ENCODE measurements at places on chromosomes 3 and 15.
A peak's percentile ranks its signal among the peaks of the same experiment; 100 is the strongest.

- DNase-seq: no peak
These were observed 225.8 kb upstream of the DPPA4 start for GRCh38 chr3:109563149-109563548.

- no peak for DNase-seq
These were observed 323.6 kb upstream of the CTDSPL start for GRCh38 chr3:37537914-37538691.

DNA sequence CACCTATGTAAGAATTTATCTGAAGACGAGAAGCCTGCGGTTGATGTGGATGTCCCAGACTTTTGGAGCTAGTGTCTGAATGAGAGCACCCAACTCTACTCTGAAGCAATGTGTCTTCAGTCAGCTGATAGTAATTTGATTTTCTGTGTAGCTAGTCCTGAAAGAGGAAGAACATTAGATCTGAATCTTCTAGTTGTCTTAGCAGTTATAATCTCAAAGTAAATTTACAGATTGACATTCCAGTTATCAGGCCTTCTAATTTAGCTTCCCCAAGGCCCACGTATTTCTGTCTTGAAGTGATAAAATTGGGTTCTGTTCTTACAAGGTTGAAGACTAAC, 1.5 kb downstream of the TCAIM start:
- DNase-seq: no peak

DNA sequence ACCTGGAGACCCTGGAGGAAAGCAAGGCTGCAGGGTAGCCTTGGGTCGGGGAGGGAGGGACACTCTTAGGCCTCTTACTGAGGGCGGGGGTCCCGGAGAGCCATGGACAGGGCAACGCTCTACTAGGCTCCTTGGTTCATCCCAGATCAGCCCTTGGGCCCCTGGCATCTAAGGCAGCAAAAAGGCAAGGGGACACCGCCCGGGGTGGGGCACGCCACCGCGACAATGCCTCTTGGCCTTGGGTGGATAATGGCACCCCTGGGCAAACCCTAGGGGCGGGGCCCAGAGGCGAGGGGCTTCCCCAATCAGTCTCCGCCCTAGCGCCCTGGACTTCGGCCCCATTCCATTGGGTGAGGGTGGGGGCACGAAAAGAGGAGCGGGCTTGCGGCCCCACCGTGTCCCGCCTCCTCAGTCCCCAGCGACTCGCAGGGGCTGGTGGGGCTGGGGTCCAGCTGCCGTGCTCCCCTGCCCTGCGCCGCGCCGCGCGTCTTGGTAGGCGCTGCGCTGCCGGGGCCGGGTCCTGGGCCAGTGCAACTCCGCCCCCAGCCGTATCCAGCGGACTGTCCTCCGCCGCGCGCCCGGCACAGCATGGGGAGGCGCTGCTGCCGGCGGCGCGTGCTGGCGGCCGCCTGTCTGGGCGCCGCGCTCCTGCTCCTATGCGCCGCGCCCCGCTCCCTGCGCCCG, at the start of gene CHST13:
TSS of gene CHST13 (plus strand) at position 411 of the 684 bp plus-strand sequence. CDS start at position 589, 178 bp downstream.
- no peak for DNase-seq

GRCh38 chr3:135667061-135667460, 298.5 kb upstream of the PPP2R3A start:
- DNase-seq: no peak

- no peak for DNase-seq
These were observed 136.4 kb downstream of the LIPC start for GRCh38 chr15:58568157-58568571.

DNA sequence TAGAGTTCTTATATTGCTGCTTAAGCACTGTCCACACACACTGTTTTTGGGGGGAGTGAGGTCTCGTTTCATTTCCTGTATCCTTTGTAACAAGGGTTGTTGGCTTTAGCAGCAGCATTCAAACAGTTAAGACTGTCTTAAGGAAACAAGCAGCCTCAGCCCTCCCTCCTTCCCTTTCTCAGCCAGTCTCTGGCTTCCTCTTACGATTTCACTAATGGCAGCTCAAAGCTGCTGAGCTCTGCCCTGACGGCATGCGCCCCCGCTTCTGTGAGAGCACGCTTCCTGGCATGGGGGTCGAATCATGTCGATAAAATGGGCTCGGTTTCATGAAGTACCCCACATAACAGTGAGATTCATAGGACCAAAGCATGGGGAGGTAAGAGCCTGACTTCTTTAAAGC, 105.0 kb downstream of the KLHL25 start:
- DNase-seq: peak; percentile 94

DNA sequence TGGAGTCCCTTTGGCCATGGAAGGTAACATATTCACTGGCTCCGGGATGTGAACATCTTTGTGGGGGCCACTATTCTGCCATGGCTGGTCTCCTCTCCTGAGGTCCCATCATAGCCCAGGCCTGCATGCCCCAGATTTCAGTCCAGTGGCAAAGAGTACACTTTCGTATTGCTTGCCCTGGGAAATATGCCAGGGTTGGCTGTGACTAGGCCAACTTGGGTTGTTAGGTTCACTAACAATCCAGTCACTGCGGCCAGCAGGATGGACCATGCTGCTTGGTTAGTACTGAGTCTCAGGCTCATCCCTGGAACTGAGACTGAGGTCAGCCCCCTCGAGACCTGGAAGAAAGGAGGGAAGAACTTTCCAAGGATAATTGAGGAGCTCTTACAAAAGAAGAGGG, 9.8 kb upstream of the EEFSEC start:
- DNase-seq: no peak

DNA sequence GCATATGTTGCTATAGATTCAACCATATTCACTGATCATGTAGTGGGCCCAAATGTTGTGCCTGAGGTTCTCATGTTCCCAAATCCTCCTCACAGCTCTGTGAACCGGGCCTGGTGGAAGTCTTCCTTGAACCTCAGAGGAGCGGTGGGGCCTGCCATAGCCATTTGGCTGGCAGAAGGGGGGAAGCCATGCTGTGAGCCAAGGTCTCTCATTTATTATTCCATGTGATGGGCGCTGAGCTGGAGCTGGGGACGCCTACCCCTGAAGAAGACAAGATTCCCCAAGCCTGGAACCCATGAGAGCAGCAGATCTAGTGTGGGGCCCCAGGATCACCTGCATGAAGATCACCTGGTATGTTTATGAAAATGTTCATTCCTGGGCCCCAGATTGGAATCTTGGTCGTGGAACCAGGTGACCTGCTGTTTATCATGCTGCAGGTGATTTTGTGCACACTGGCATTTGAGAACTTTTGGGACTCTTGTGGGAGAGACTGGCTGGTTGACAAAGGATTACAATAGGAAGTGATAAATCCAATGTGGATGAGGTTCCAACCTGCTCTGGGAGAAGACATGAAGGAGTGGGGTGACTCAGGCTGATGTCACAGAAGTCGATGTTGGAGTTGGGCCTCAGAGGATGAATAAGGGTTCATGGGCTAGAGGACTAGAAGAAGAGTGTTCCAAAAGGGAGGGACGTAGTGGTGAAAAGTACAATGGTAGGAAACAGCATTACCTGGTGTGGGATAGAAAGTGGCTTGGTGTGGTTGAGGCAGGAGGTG, 102.1 kb downstream of the ASB7 start:
- no peak for DNase-seq

GRCh38 chr3:8757551-8758518, 11.6 kb downstream of the OXTR start:
- DNase-seq: peak; percentile 56

DNA sequence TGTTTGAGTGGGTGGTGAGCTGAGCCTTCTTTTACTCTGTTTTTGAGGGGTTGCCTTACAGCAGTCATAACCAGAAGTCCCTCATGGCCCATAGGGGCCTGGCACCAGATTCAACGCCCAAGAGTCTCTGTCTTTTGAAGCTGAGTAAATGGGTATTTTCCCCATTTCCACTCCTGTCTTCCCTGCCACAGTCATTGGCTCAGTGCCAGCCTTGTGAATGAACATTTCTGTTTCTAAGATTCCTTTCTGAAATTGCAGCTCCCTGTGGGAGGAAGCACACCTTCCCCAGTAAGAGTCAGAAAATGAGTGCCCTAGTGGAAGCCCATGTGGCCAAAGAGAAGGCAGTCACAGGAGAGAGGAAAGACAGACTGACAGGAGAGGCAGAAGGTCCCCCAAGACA, 43.7 kb upstream of the POLR2M start:
- DNase-seq: no peak

DNA sequence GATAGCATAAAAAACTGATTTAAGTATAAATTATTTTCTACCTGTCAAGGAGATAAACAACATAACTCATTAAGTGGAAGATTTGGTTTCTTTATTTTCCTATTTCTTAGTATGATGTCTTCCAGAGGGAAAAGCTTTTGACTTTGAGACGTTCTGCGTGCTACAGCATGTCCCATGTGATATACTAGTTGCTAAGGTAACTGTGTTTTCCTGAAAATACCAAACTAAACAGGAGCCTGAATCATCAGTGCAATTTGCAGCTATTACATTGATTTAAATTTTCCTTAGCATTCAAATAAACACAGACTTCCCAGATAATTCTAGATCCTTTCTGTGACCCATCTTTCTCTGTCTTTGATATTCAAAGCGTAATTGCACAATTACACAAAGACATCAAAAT, 117.7 kb upstream of the P2RY1 start:
- no peak for DNase-seq

GRCh38 chr3:169400205-169400604, 263.3 kb downstream of the MECOM start:
- DNase-seq: no peak

DNA sequence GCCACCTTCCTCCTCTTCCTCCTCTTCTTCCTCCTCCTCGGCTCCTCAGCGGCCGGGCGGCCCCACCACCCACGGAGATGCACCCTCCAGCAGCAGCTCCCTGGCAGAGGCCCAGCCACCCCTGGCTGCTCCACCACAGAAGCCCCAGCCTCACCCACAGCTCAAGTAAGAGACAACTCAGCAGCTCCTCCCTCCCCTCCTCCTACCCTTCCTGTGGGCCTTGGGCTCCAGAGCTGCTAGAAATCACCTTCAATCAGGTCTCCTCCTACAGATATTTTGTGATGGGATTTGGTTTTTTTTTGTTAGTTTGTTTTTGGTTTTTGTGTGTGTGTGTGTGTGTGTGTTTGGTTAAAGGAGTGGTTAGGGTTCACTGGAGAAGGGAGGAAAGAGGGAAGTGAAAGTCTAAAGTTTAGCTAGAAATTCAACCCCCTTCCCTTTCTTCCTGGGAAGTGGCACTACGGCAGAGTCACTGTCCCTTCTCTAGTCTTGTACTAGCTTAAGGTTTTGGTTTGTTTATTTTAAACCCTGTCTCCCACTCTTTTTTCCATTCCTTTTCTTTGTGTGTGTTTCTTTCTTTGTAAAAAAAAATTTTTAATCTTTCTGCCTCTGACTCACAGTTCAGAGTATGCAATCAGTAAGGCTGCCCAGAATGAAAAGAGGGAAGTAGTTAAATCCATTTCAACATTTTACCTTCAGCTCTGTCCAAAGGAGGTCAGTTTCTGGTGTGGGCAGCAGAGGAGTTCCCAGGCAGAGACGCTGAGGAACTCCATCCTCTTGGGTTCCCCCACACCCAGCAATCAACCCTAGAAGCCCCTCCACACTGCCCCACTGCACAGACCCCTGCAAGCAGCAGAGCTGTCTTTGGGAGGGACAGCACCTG, 29.0 kb upstream of the TIMP4 start:
- peak; percentile 73 for DNase-seq

DNA sequence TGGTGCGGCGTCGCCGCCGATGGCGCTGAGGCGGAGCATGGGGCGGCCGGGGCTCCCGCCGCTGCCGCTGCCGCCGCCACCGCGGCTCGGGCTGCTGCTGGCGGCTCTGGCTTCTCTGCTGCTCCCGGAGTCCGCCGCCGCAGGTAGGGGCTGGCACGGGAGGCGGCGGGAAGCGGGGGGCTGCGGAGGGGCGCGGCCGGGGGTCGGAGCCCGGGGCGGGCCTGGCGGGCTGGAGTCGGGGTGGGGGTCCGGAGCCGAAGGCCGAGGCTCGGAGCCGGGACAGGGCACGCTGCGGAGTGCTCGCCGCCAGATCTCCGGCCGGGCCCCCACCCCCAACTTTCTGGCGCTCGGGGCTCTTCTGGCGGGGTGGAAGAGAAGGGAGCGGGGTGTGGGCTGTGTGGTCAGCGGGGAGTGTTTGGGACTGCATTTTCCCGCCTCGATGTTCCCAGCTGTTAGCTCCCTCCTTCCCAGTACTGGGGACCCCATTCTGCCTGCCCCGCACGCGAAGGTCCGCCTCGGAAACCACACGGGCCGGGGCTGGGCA, 299 bp downstream of the TYRO3 start:
- no peak for DNase-seq

- DNase-seq: no peak
These were observed 36.0 kb downstream of the RAB27A start for GRCh38 chr15:55253580-55253979.

DNA sequence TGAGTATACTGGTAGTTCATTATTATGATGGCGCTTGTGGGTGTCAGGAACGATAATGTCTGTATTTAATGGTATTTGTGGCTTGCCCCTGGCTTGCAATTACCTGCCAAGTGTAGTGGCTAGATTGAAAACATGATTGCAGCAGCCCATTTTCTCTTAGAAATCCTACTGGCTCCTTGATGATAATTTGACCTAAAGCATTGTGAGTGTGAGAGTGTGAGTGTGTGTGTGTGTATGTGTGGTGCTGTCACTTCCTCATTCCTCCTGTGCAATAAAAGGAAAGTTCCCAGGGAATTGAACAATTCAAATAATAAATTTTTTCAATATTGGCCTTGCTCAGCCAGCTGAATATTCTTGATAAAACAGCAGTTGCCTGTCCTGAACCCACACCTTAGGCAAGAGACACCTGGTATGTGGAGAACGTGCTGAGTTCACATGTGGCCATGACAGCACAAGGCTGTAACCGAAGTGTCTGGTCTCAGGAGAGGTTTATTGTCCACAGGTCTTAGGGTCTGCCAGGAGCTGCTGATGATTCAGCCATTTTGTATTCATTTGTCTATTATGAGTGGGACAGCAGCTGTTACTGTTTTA, 193.3 kb downstream of the CD47 start:
- no peak for DNase-seq

DNA sequence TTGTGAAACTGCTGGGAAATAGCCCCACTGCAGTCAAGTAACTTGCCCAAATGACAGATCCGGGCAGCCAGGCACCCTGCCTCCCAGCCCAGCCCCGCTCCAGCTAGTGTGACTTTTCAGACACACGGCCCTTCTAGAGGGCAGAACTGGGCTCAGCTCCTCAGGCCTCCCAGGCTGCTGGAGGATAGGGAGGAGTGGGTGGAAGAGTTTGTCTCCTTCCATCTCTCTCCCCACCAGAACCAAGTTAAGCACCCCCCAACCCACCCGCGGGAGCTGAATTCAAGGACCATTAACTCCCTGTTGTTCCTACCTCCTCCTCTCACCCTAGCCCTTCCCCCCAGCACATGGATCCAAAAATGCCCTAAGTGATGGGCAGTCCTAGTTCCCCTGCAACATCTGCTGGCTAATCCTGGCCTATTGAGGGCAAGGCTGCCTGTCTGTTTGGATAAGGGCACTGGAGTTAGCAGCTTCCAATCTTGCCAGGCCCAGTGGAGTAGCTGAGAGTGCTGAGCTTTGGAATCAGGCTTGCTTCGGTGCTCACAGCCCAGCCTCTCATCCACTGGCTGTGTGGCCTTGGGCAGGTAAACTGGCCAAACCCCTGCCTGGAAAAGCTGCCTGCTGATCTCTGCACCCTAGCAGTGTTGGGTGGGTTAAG, 3.1 kb downstream of the CCDC33 start:
- DNase-seq: no peak

DNA sequence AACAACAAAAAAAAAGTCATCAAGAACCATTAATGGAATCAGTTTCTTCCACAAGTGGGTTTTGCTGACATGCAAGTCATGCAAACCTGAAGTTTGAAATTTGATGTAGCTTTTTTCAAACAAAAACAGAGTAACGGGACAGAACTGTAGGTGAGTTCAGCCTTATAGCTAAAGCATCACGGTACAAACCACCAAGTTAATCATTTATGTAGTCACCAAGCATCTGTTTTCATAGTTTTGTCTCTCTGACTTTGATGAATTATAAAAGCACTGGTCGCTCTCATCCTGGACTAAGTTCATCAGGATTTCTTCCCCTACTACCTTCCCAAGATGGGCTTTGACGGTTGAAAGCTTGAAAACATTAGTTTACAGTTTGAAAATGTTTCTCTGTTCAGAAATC, 117.0 kb upstream of the SAMMSON start:
- DNase-seq: no peak
